ENCODE measurements at places on chromosomes 2 and 18. TPM values are rescaled to one million over a fixed set of nuclear protein-coding genes. Genes with fewer than 3 reads are reported as not detected.

- DNase-seq: no peak
Observed at GRCh38 chr18:41917181-41917580, 37.9 kb upstream of the PIK3C3 start.

- DNase-seq: no peak
Observed at GRCh38 chr2:199201539-199201938, 256.2 kb downstream of the SATB2 start.

DNA sequence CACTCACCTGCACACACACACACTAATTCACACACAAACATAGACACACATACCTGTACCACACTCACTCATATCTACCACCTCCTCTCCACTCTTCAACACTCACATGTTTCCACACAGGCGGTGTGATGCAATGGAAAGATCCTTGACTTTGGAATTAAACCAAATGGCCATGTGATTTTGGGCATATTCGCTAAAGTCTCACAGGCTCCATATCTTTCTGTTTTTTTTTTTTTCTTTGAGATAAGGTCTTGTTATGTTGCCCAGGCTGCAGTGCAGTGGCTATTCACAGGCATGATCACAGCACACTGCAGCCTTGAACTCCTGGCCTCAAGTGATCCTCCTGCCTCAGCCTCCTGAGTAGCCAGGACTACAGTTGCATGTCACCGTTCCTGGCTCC, 91.1 kb upstream of the MEX3C start:
- no peak for DNase-seq

GRCh38 chr18:62499263-62499650, 23.6 kb upstream of the ZCCHC2 start:
- DNase-seq: no peak

- DNase-seq: no peak
Observed at GRCh38 chr2:150389447-150389846, 98.0 kb downstream of the RND3 start.

The SERPINB10 gene
- not detected for total RNA-seq

DNA sequence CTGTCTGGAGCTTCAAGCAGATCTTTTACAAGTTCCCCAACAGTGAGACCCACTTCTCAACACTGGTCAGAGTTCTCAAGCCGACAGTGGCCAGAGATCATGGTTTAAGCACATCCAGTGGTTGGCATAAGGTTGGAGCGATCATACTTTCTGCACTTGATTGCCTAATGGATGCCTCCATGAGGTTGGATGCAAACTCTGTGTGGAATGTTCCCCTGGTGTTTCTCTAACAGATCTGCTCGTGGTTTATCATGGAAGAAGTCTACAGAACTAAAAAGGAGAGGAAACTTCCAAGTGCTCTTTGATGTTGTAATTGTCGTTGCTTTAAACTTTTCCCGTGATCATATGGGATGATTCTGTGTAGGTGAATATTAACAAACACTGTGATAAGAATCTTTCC, 60.7 kb downstream of the SH3RF3 start:
- DNase-seq: peak; percentile 38

GRCh38 chr18:10239991-10240634, 214.3 kb upstream of the APCDD1 start:
- no peak for DNase-seq

DNA sequence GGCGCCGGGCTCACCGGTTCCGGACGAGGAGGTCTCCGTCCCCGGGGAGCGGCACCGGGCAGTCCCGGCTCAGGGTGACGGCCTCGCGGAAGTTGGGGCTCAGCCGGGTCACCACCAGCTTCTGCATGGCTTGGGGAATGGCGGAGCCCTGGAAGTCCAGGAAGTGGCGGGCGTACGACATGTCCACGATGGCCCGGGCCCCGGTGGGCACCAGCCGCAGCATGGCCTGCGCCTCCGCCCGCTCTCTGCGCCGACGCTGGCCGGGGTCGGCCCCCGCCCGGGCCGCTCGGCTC, 157 bp downstream of the PTGR3 start:
- peak; percentile 72 for DNase-seq

- DNase-seq: peak; percentile 81
Observed at GRCh38 chr2:71713581-71714580, 260.5 kb downstream of the DYSF start.

GRCh38 chr18:5824370-5824984, 70.8 kb downstream of the TMEM200C start:
- DNase-seq: no peak

- DNase-seq: no peak
Observed at GRCh38 chr2:190711069-190711468, 62.2 kb downstream of the NAB1 start.

DNA sequence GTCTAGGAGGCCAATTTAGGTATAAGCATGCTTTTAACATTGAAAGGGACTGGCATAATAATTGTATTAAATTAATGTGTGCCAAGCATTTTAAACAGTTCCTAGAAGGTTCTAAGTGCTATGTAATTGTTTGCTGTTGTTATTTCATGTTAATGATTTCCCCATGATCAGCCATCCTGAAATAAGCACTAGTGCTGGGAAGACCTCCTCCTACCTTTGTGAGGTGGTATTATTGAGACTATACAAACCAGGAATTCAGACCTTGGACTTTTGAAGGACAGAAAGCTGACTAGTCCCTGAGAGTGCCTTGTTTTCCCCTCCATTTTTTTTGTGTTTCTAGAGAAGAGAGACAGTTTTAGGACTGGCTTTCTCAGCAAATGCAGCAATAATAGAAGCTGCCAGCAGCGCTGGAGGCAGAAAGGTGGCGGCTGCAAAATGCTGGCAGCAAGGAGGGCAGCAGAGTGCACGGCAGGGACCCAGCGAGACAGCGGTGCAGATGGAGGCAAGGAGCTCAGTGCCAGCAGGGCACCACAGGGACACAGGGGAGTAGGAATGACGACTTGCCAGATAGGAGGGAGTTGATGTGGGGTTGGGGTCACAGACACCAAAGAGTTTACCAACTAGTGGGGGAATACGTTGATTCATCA, 25.3 kb downstream of the NABP1 start:
- no peak for DNase-seq

DNA sequence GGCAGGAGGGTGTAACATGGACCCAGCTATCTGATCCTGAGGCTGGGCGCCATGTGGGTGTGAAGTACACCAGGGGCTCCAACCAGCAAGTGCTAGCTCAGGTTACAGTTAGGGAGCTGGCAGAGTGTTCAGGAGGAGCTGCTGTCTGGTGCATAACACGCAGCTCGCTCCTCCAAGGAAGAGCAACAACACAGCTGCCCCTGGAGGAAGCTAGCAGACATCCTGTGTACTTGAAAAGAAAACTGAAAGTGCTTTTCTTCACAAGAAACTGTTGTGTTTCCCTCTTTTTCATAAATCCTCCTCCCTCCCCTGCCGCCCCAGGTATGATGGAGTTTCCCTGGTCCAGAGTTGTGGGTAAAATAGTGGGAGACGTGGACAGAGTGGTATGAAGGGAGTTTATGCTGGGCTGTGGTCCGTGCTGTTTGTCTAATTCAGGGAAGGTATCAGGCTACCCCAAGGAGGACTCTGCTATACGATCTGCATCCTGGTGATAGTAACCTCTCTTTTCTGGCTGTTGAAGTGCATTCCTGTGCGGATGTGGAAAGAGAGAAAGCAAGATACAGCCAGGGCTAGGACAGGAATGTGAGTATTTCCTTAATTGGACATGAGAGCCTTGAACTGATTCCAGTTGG, 6.1 kb upstream of the LBH start:
- DNase-seq: no peak

- DNase-seq: no peak
Observed at GRCh38 chr18:11136241-11136640, 13.1 kb downstream of the PIEZO2 start.

- DNase-seq: peak; percentile 47
Observed at GRCh38 chr2:71941726-71942525, 205.7 kb downstream of the CYP26B1 start.

DNA sequence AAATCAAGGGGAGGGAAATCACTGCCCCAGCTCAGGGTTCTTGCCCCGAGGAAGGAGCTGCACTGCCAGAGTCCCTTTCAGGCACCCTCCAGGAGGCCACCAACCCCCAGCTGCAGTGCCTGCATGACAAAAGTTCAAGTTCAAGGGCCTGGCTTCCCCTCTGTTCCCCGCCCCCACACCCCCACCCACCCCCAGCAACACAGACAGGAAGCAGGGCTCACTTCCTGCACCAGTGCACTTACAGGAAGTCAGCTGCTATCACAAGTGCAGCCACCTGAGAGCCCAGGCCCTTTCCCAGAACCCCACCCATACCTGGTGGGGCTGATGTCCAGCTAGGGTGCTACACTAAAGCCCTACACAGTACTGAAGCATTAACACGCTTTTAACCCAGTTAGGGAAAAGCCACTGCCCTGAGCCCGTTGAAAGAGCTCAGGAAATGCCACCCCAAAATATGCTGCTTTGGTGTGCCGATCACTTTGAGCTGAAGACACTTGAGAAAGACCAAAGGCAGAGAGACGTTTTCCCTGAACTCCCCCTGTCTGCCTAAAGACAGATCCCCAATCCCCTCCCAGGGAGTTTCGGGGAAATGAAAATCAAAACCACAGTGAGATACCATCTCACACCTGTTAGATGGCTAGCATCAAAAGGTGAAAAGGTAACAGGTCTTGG, 109.9 kb upstream of the CAB39 start:
- DNase-seq: no peak

The REG3G gene
- not detected for total RNA-seq

DNA sequence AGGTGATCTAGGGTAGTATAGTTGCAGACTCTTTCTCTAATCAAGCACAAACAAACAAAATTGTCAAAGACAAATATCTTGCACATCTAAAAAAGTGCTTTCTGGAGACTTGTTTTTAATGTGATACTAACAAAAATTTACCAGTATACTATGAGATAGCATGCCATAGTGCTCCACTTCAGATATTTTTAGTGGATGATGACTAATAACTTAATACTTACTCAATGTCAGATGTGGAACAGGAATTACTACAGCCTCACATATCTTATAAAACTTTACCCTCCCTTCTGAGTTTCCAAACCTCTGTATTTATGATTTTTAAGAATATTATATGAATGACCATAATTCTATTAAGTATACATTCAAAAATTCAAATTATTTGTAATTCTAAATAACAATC, 1162.0 kb upstream of the SLC39A10 start:
- DNase-seq: no peak

- no peak for DNase-seq
Observed at GRCh38 chr2:208356846-208357574, 49.6 kb upstream of the PTH2R start.

The FOXI3 gene
- total RNA-seq: not detected

DNA sequence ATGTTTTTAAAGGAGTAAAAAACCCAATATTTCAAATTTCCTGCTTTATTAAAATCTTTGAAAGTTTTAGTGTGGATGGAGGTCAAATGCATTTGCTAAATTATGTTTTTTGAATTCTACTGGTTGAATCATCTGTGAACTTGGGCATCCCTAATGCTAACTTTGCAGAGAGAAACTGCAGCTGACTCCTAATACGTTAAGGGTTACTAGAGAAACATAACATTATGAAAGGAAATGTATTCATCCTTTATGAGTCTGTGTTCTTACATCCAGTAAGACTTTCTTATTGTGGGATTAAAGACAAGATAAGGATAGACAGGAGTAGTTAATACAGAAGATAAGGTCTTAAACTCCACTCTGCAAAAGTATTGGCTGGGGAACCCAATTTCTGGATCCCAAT, 140.6 kb downstream of the FAM124B start:
- no peak for DNase-seq

The VIT gene
- 8.1 TPM for total RNA-seq

DNA sequence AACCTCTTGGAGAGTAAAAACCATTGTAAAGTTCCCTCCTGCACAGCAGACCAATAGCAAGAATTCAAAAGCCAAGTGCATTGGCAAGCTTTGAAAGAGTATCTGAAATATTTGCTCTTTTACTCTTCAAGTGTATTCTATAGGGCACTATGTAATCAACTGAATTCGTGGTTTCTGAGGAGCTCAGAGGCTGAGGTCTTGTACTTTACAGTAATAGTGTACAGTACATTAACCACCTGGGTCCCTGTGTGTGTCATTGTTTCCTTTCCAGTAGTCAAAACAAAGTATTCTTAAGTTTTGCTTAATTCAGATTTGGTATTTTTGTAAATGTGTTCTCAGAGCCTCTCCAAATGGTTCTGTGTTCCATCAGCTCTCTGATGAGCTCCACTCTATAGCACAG, 769.7 kb downstream of the LRRTM4 start:
- DNase-seq: no peak

DNA sequence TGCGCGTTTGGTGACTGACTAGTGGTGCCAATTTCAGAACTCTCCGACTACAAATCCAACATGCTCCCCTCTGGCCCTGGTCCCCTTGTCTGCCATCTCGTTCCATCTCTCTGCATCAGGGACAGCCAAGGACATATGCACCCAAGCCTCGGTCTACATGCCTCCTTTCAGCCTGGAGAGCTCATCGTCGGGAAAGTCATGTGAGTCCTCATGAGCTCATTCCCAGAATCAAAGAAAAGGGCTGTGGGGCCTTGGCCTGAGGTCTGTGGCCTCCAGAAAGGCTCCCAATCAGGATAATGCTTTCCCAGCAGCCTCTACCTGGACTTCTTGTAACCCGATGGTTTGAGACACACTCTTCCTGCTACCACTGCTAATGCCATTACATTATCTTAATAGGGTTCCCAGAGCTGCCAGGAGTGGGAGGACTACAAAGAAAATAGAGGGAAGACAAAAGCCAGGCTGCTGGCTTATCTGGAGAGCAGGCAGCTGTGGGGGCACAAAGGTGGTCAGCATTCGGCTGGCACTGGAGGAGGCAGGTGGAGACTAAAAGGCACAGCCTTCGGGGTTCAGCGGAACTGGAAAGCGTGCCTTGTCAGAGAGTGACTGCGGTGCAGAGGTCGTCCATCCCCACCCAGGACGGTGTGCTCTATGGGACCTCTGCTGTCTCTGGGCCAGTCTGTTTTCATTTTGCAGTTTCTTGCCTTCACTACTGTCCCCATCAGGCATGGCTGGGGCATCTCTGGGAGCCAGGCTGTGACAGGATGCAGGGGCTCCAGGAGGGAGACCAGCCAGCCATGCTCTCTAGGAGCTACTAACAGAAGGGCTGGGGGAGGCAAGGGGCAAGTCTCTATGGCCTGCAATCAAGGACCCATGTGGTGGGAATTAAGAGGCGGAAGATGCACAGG, 104.4 kb upstream of the SMAD2 start:
- DNase-seq: peak; percentile 61

The KIF1A gene
- total RNA-seq: 0.11 TPM

DNA sequence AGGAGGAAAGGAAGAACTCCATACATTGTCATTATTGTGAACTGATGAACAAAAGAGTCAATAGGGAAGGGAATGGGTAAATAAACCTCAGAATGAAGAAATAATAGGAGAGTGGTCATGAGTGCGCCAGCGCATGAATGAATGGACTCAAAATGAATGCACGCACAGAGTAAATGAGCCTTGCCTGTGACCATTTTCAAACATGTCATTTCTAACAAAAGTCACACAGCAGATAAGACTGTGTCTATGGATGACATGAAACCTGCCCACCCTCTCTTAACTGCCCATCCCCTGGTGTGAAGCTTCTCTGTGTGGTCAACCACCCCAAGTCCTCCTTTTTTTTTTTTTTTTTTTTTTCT, 121.1 kb upstream of the TEX51 start:
- DNase-seq: peak; percentile 7

GRCh38 chr18:36912887-36913286, 84.0 kb downstream of the KIAA1328 start:
- DNase-seq: no peak
